ENCODE measurements at places on chromosomes 3 and 15.
A peak's percentile ranks its signal among the peaks of the same experiment; 100 is the strongest.

DNA sequence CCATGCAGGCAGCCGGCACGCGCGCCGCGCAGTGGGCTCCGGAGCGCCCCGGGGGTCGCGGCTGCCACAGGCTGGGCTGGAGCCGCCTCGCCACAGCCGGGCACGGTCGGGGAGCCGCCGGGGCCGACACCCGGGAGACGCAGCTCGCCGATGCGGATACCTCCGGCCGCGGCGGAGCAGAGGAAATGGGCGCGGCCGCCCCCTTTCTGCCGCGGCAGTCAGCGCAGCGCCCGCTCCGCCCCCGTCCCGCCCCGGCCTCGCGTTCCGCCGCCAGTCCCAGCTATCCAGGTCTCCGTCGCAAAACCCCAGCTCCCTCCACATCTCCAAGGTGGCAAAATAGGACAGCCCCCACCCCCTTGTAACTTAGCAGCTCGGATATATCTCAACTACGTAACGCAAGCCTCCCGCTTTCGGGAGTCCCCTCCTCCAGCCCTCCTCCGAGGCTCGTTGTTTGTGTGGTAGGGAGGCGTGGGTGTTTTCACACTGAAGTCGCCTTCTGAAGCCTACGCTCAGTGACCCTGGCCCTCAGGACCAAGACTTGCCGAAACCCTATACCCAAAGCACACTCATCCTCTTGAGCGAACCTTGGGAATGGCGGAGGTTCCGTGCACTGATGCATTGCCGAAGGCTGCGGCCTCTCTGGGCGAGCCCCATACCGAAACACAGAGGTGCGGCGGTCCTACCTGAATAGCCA lies at the start of gene SH3BP5:
SH3BP5 (minus strand) TSS at position 182 of the 694 bp plus-strand sequence; CDS start at position 4, 178 bp downstream.
- peak; percentile 74 for DNase-seq

- no peak for DNase-seq
Observed at GRCh38 chr3:189683546-189684255, 52.5 kb downstream of the TP63 start.

DNA sequence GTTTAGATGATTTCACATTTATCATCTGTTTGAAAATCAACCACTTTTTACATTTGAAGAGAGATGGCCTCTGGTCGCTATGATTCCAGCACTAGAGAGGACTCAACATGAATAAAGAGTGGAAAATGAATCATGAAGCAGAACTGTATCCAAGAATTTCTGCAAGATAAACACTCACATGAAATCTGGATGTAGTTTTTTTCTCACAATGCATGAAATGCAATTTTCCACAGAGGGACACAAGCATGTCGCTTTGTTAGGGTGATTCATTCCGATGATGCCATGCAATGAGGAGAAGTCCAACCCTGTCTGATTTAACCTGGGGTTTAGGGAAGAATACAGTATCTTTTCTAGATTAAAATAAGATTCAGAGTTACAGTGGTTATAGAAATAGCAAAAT lies 50.4 kb upstream of the ADCY5 start:
- no peak for DNase-seq

GRCh38 chr3:12894629-12895028 lies 53.3 kb upstream of the RPL32 start:
- DNase-seq, result no peak

DNA sequence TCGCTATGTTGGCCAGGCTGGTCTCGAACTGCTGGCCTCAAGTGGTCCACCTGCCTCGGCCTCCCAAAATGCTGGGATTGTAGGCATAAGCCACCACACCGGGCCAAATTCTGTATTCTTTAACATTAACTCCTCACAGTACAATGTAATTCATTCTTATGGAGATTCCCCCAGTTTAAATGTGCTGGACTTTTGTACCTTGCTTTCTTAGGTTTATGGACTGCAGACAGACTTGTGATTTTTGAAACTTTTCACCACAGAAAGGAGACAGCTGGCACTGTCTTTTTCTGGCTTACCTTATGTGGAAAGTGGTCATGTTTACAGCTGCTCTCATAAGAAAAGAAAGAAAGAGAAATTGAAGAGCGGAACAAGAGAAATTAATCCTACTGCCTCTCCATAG lies 103.8 kb downstream of the IQCH start:
- no peak for DNase-seq

- no peak for DNase-seq
Observed at GRCh38 chr15:55475842-55476241, 32.2 kb downstream of the DNAAF4 start.

DNA sequence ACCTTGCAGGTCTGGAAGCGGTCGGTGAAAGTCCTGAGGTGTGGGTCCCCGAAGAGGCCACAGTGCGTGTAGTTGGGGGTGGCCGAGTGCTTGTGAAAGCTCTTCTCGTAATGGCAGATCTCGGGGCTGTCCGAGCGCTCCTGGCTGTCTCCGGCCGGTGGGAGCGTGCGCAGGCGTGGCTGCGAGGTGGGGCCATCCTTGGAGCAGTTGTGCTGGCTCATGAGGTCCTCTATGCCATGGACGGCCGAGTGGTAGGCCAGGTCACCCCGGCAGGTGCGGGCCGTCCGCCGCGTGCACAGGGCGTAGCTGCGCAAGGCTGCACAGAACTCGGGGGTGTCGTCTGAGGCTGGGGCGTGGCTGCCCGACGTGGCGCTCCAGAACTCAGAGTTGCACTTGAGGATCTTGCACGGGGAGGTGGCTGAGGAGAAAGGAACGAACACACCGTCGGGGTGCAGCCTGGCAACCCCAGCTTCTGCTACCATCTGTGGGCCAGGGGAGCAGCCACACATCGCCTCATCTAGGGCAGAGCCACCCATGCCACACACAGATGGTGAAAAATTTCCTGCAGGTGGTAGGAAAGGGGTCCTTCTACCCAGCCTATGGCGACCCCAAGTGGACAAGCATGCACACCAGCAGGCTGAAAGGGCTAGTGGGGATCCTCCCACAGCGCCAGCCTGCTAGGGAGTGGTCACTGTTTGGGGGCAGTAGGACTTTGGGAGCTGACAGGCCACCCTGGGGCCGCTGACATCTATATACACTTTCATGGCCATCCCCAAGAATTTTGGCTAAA lies 36.7 kb downstream of the RGMA start:
- no peak for DNase-seq

GRCh38 chr3:188853856-188854771 lies 317.7 kb upstream of the TPRG1 start:
- DNase-seq, result no peak
